ENCODE measurements at places on chromosomes 1 and 21.

DNA sequence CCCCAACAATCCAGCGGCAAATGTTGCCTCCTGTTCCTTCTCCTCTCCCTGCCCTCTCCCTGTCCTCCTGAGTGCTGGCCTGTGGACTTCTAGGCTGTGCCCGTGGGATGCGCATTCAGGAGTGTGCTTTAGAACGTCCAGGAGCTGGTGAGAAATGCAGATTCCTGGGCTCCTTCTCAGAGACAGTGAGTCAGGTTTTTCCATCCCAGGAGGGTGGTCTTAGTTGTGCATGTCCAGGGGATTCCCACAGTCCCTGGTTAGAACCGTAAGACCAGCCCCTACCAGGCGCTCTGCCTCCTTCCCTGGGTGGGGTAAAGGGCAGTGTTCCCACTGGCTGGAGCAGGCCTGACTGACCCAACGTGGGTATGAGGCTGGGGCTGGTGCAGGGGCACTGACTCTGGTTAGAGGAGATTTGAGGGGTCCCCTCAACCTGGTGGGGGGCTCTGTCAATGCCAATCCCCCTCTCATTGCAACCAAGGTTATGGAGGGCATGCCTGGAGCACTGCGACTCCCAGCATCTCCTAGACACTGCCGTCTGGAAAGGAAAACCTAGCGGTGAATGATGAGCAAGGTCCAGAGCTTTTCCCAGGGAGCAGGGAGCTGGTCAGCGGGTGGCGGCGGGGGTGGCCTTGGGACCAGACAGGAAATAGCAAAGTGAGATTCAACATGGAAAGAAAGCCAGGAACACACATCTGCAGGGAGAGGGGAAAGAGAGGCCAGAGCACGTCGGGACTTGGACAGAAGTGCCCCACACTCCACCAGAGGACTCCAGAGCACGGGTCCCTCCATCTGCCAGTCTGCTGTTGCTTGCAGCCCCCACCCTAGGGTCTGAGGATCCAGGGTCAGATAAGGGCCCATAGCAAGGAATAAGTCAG, 38.5 kb downstream of the HSPG2 start:
- peak; percentile 50 for DNase-seq

DNA sequence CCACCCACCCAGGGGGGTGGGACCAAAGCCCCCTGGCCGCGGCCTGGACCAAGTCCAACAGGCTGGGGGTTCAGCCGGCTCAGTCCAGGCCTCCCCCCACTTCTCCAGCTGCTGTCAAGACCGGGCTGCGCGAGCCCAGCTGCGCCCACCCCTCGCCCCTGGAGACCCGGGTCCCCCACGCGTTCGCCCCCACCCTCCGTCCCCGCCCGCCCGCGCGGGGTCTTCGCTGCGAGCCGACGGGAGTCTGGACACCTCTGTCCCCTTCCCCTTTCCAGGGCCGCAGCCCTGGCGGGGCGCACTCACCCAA, 253 bp downstream of the RAP1GAP start:
- no peak for DNase-seq

DNA sequence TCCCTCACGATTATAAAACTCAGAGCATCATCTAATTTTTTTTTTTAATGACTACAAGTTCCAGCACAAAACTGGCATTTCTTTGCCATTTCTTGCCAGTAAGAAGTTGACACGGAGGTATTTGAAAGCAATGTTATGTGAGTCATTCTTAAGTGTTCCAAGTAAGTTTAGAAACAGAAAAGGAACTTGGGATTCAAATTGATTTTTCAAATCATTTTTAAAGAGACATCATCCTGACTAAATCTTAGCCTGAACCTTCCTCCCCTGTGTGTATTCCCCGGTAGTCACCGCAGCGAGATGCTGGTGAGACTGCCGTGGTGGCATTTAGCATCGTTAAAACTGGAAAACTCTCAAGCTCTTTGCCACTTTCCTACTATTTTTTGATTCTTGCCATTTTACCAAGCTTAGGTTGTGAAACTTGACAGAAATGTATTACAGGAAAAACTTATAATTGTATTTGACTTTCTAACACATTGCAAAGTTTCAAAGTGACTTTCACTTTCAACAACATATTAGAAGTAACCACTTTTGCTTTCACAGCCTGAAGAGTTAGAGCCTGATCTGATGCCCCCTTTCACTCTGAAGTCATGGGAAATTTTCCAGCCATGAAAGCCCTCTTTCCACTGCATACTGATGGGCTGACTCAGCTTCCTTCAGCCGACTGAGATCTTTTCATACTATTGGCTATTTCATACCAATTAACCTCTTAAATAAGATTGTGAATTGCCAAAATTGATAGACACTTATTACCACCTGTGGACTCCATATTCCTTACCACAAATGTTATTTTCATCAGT, 61.4 kb downstream of the OLFML2B start:
- no peak for DNase-seq

DNA sequence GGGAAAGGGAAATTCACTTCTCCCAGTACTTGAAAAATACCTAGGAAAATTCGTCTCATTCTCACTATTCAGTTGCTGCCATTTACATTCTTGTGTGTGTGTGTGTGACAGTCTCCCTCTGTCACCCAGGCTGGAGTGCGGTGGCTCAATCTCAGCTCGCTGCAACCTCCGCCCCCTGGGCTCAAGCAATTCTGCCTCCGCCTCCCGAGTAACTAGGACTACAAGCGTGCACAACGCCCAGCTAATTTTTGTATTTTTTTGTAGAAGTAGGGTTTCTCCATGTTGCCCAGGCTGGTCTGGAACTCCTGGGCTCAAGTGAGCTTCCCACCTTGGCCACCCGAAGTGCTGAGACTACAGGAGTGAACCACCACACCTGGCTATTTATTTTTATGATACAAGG, 1.2 kb downstream of the SNAPIN start:
- no peak for DNase-seq
